Stimulated activated CD4-positive, alpha-beta T cell treated with anti-CD3 and anti-CD28 coated beads, Interleukin-2, amount 100 ng/mL, for 48 hours (primary cell): ENCODE measurements at places on chromosomes 16 and 17.

GRCh38 chr16:64846966-64847365 lies 274.9 kb downstream of the CDH11 start:
- DNase-seq: no peak

DNA sequence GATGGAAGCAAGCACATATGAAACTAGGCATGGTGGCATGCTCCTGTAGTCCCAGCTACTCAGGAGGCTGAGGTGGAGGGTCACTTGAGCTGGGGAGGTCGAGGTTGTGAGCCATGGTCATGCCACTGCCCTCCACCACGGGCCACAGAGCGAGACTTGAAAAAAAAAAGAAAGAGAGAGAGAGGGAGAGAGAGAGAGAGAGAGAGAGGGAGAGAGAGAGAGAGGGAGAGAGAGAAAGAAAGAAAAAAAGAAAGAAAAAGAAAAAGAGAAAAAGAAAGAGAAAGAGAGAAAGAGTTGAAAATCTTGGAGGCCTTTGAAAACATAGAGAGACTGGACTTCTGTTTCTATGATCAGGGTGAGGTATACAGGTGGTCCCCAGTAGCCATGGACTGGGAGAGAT lies 15.4 kb upstream of the ARL4D start:
- DNase-seq: no peak

- no peak for DNase-seq
These were observed 7.0 kb upstream of the FAAP100 start for GRCh38 chr17:81558941-81559806.

GRCh38 chr17:7258731-7259554 lies 3.3 kb downstream of the CLDN7 start:
- DNase-seq: no peak

GRCh38 chr17:63151941-63152523 lies 186.0 kb downstream of the TANC2 start:
- DNase-seq: no peak

GRCh38 chr17:7633093-7633492 lies 3.2 kb downstream of the SHBG start:
- DNase-seq: no peak

DNA sequence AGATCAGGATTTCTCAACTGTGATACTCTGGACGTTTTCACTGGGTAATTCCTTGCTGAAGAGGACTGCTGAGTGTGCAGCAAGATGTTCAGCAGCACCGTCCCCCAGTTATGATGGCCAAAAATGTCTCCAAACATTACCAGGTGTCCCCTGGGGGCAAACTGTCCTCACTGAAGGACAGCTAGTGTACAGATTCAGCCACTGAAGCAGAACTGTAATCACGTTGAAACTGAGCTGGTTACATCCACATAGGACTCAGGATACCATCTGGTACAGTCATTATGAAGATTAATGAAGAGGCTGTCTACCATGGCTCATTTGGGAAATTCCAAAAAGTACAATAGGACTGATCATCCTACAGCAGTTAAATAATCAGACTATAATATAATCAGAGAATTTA lies 43.3 kb upstream of the GINS3 start:
- no peak for DNase-seq

- no peak for DNase-seq
These were observed 28.6 kb upstream of the TVP23A start for GRCh38 chr16:10847176-10847575.

DNA sequence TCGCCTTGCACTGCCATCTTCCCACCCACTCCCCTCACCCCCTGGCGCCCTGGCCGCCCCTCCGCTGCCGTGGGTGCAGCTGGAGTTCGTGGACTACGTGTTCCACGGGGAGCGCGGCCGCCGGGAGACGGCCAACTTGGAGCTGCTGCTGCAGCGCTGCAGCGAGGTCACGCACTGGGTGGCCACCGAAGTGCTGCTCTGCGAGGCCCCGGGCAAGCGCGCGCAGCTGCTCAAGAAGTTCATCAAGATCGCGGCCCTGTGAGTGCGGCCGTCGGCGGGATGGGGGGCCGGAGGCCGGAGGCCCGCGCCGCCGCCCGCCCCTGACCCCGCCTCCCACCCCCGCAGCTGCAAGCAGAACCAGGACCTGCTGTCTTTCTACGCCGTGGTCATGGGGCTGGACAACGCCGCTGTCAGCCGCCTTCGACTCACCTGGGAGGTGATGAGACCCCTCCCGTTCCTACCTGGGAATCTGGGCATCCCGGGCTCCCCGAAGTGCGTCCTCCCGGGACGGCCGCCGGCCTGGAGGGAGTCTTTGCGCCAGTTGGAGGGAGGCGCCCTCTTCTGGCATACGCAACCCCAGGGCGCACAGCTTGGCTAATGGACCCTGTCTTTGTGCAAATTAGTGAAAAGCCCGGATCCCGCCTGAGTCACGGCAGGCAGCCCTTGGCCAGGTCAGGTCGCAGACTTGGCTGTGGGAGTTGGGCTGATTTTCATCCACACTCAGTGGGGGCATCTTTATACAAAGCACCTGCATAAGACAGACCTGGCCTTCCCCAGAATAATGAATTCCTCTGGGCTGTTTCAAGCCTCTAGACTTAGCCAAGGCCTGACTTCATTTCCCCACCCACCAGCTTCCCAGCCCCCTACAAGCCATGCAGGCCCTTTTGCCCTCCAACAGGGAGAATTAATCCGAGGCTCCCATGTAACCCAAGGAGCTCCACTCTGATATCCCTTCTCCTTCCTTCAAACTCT lies 14.3 kb downstream of the RAPGEFL1 start:
- DNase-seq: peak; percentile 56

DNA sequence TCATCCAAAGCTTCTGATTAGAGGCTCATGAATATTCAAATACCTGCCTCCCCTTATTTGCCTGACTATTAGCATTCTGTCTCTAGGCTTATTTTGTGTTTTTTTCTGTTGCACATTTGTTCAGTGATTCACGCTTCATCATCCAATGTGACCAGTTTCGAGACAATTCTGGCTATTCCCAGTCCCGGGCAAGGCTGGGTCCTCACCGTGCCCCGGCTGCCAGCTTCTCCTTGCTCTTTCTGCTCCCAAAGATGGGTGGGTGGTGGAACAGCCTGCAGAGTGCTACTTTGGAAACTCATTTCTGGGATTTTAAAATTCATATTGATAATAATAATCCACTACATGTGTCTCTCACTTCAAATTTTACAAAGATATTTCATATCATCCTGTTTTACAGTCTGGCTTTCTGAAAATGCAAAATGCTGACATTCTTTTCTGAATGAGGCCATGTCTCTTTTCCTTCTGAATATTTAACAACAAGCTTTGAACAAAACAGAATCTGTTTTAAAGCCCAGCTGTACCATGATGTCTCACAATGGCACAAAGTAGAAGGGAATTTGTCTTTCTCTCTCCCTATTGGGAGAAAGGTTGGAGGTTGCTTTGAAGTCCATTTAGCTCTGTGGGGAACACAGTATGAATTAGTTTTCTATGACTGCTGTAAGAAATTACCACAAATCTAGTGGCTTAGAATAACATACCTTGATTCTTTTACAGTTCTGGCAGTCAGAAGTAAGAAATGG lies 116.9 kb upstream of the CDH13 start:
- no peak for DNase-seq

GRCh38 chr16:24538756-24539294 lies 541 bp upstream of the RBBP6 start:
- no peak for DNase-seq

DNA sequence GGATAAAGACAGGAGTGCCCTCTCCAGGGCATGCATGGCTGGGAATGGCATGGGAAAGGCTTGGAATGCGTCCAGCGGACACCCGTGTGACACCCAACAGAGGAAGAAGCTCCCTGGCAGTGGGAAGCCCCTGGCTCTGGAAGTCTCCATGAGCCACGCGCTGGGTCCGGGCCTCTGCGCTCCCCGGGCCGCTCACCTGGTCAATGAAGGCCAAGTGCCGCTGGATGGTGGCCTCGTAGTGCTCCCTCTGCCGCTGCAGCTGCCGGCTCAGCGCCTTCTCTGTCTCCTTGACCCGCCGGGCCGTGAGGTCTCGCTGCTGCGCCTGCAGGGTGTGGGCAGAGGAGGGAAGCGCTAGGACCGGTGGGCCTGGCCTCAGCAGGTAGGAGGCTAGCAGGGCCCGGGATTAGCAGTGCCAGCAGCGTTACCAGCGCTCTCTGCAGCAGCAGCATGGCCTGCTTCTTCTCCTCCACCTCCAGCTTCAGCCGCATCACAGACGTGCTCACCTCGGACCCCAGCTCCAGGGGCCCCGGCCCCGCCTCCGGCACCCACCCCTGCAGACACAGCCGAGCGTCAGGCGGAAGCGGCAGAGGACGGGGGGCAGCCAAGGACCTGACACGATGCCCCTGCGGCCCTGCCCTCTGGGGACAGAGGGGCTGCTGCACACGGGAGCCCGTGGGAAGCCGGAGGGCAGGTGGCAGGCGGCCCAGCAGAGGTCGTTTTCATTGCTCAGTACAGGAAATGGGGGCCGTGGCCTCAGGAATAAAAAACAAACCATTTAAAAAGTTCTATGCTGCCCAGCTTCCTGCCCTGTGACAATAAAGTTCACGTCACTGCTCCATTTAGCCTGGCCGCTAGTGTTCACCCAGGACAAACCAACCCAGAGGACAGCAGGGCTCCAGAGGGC lies 26.0 kb downstream of the CEP131 start:
- no peak for DNase-seq

- no peak for DNase-seq
These were observed 87.8 kb downstream of the CYB561 start for GRCh38 chr17:63358111-63358839.

DNA sequence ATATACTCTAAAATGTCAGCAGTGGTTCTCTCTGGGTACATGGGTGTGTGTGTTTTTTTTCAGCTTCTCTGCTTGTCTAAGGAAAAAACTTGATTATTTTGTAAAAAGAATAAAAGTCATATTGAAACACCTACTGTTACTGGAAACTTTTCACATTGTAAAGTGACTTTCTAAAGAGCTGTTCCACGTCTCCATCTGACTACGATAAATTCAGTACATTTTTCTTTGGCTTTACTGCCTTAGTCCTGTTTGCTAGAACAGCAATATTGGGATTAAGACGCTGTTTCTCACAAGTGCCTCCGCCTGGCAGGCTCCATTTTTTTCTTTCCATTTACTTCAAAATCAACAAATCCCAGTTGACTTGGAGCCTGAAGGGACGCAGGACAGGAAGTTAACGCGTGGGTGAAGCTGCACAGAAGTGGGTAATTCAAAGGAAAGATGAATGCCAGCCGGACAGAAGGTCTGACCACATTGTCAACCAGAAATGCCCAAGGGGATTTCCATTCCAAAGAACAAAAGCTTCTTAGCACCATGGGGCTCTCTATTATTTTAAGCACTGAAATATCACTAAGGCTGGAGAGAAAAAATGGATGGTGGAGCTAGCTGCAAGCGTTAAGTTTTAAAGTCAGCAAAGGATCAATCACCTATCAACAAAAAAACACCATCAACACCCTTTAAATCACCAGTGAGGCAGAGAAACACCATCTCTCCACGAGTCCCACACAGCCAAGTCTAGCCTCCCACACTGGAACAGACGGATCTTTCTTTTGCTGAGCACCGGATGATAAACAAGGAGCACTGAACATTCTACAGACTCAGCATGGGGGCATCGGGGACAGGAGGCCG lies 8.4 kb downstream of the GLOD4 start:
- no peak for DNase-seq

DNA sequence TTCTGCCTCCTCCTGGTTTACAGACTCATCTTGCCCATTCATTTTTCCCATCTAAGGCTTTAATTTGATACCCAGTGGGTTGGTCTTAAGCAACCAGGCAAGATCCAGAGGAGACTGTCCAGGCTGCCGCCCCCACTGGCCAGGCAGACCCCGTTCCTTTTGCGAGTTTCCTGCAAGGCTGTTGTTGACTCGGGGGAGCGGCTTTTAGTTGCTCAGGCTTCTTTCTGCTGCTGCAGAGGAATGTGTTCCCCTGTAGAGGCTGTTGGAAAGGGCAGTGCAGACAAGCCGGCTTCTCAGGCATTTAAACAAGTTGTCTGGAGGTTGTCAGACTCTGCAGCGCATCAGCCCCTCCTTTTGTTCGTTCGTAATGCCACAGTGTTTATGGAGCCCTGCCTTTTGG lies 231.2 kb downstream of the PRKCA start:
- no peak for DNase-seq

GRCh38 chr17:39547713-39548478 lies 59.8 kb downstream of the NEUROD2 start:
- peak; percentile 85 for DNase-seq

GRCh38 chr17:38587947-38588787 lies 17.6 kb downstream of the SRCIN1 start:
- DNase-seq: no peak

DNA sequence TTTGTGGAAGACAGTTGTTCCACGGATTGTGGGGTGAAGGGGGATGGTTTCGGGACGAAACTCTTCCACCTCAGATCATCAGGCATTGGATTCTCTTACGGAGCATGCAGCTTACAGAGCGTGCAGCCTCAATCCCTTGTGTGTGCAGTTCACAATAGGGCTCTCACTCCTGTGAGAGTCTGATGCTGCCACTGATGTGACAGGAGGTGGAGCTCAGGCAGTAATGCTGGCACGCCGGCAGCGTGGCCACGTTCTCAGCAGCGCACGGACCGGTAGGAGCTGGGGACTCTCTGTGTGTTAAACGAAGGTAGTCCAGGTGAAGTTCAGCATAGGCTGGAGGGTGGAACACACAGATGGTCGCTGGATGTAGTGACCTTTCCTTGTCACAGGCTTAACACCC lies 37.8 kb downstream of the SEC14L1 start:
- no peak for DNase-seq

- no peak for DNase-seq
These were observed 95.5 kb downstream of the GNAO1 start for GRCh38 chr16:56286809-56287208.

- no peak for DNase-seq
These were observed 561.6 kb upstream of the PSMD7 start for GRCh38 chr16:73735018-73735417.

DNA sequence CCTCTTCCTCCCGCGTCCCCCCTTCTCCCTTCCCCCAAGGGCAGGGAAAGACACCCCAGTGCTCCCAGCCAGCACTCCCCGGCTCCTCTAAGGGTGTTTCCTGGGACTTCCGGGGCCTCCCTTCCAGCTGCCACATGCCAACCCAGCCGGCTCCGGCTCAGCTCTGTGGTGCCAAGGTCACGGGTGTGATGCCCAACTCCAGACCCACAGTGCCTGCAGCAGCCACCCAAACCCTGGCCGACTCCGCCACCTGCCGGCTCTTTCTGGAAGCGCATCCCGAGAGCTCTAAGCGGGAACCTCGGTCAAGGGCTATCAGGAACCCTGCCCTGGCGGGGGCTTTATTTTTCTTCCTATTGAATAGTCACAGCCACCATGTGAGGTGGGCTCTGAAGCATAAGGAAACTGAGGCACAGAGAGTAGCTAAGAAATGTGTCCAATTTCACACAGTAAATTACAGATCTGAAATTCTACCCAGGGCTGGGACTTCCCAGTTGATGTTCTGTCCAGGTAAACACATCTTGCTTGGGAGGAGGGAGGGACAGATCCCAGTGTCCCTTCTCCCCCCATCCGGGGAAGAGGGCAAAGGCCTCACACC lies 3.3 kb upstream of the PPP1R1B start:
- DNase-seq: peak; percentile 91

DNA sequence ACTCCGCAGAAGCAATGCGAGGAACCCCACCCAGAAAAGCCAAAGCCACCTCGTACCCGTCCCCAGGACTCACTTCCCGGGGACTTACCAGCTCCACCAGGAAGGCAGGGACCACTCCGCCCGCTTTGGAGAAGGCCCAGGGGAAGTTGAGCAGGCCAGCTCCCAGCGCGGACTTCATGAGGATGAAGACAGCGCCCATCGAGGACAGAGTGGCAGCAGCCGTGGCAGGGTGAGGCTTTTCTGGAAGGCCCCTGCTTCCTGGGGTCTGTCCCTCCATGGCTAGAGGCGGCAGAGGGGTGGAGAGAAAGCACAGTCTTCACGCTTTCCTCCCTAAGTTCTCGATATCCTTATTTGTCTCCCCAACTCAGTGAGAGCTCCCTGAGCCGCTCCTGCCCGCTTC lies 714 bp downstream of the SLC38A8 start:
- DNase-seq: no peak
